ENCODE measurements at places on chromosomes 5 and 9.
A peak's percentile ranks its signal among the peaks of the same experiment; 100 is the strongest.

- DNase-seq: no peak
Measured at GRCh38 chr5:31827867-31828266, 188.9 kb downstream of the PDZD2 start.

GRCh38 chr9:89328064-89328463 lies 9.8 kb downstream of the SECISBP2 start:
- no peak for DNase-seq

- DNase-seq: no peak
Measured at GRCh38 chr9:34519321-34520020, 3.3 kb downstream of the ENHO start.

DNA sequence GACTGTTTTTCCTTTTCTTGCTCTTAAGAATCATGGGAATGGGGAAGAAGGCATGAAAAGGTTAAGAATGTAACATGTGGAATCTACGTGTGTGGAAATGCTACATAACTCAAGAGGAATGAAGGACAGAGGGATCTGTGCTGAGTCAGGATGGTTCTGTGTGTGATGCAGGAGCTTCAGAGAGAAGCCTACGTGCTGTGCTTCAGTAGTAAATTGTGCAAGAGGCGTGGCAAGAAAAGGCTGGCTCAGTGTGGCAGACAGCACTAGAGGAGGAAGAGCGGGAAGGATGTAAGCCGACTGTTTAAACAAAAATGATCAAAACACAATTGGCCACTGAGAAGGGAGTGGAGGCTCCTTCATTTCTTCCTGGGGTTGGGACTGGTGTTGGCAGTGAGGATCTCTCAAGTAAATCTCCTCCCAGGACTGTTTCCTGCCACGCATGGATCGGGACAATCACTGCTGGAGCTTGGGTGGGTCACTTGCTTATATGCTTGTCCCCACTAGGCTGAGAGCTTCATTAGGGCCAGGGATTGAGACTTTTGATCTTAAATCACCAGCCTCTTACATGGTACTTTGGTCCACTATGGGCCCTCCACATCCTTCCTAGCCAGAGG lies 59.4 kb upstream of the BASP1 start:
- DNase-seq: no peak

DNA sequence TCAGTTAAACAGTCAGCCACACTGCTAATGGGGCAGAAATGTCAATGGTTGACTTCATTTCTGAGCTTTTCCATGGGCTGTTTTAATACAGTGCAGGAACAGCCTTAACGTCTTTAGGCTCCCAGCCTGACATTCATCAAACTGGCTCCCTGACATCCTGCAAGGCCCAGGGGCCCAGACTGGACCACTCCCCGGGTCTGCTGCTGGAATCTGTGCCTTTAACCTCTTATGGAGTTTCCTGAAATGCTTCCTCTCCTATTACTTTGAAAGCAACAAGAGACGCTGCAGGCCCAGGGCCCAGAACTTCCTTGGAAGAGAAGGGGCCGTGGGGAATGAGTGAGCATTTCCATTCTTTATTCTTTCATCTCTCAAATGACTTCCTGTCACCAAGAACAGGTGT lies 216.8 kb upstream of the PANK3 start:
- DNase-seq: no peak

GRCh38 chr5:159905496-159905895 lies 10.8 kb upstream of the ADRA1B start:
- DNase-seq: no peak

DNA sequence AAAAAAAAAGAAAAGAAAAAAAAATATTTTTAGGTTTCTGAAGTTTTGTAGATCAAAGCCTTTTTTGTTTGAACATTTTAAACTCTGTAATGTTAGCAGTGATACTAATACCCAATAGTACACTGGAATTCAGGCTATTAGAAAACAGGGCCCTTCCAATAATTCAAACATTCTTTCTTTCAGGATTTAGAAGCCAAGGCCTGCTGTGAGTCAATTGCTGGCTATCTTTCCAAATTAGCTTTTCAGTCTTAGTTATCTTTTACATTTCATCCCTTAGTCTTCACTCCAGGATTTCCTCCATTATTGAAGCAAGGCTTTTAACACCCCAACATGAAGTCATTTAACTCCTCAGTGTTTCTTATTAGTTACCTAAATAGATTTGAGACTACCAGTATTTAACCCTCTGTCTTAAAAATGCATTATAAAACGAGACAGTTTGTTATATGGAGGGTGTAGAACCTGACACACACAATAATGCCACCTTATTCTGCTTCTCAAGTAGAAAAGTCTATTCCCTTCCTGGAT lies 951.9 kb upstream of the DMAC1 start:
- DNase-seq: no peak

DNA sequence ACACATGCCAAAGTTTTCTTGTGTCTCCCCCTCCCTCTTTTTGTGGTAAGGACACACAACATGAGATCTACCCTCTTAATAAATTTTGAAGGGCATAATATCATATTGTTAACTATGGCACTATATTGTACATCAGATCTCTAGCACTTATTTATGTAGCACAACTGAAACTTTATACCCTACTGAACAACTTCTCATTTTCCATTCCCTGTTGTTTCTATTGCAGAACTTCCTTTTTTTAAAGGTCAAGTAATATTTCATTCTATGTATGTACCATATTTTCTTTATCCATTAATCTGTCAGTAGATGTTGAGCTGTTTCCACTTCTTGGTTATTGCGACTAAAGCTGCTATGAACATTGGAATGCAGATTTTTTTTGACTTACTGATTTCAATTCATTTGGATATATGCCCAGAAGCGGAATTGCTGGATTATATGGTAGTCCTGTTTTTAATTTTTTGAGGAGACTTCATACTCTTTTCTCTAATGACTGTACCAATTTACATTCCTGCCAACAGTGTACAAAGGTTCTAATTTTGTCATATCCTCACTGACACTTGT lies 305.3 kb downstream of the PRR16 start:
- DNase-seq: no peak

DNA sequence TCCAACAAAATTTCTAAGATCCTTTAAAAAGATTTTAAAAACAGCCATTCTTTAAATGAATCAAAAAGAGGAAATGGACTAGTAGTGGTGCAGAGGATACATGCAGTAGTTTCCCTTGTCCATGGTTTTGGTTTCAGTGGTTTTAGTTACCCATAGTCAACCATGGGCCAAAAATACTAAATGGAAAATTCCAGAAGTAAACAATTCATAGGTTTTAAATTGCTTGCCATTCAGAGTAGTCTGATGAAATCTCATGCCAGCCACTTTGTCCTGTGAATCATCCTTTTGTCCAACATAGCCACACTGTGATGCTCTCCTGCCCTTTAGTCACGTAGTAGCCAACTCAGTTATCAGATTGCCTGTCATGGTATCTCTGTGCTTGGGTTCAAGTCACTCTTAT lies 286.1 kb downstream of the ANXA1 start:
- DNase-seq: no peak

DNA sequence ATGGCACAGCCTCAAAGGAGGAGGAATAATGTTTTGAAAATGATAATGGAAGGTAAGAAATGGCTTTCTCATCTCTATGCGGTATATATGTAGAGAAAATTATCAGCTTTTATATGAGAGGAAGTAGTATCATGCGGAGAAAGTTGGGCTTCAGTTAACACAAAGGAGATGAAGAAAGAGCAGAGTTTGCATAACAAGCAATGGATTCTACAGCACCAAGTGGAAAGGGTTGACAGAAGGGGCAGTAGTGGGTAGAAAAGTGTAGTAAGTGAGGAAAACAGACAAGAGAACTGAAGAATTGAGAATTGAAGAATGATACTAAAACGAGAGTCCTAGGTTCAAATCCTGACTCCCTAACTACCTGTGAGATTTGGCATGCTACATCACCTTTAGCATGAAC lies 51.0 kb downstream of the GNG10 start:
- no peak for DNase-seq

- DNase-seq: no peak
Measured at GRCh38 chr5:176816043-176816745, 5.8 kb downstream of the UNC5A start.

- DNase-seq: no peak
Measured at GRCh38 chr5:89703817-89704216, 705.7 kb downstream of the CETN3 start.

GRCh38 chr9:87069690-87070089 lies 122.4 kb upstream of the GAS1 start:
- DNase-seq: no peak

DNA sequence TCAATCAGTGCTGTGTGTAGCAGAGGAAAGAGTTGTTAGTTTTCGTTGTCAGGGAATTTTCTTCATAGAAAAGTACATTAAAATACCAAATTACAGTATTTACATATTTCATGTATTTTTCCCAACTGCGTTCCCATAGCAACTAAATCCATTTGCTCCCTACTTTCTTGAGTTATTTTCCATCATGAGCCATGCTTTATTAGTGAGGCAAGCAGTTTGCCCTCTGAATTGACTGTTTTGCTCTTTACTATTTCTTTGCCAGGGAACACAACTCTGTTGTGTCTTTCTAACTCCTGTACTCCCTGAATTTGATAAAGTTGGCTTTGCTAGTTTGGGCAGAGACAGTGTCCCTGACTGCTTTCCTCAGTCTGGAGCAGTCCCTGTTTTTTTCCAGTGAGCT lies 276.2 kb upstream of the SLC30A5 start:
- DNase-seq: no peak

GRCh38 chr5:176676361-176676824 lies 29.1 kb downstream of the TSPAN17 start:
- DNase-seq: no peak

DNA sequence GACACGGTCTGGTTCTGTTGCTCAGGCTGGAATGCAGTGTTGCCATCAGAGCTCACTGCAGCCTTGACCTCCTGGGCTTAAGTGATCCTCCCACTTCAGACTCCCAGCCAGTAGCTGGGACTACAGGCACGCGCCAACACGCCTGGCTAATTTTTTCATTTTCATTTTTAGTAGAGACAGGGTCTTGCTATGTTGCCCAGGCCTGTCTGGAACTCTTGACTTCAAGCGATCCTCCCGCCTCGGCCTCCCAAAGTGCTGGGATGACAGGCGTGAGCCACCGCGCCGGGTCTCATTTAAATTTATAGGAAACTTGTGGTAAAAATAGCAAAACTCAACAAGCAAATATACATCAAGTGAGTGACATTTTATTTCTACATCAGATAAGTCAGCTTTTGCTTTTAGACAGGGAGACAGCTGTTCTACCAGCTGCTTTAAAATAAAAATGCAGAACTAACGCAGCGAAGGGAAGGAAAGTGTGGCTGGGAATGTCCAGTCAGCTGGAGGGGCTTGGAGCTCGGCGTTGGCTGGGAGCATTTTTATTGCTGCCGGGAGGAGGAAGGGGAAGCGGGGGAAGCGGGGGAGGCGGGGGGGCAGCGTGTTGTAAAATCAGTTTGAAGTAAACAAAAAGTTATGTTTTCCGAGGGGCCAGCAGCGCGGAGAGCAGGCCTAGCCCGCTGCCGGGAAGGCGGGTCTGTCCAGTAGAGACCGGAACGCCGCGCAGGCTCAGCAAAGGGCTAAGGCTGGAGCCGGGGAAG lies 707 bp upstream of the ZFYVE16 start:
- DNase-seq: peak; percentile 50

- DNase-seq: no peak
Measured at GRCh38 chr5:40226906-40227305, 452.8 kb upstream of the PTGER4 start.

DNA sequence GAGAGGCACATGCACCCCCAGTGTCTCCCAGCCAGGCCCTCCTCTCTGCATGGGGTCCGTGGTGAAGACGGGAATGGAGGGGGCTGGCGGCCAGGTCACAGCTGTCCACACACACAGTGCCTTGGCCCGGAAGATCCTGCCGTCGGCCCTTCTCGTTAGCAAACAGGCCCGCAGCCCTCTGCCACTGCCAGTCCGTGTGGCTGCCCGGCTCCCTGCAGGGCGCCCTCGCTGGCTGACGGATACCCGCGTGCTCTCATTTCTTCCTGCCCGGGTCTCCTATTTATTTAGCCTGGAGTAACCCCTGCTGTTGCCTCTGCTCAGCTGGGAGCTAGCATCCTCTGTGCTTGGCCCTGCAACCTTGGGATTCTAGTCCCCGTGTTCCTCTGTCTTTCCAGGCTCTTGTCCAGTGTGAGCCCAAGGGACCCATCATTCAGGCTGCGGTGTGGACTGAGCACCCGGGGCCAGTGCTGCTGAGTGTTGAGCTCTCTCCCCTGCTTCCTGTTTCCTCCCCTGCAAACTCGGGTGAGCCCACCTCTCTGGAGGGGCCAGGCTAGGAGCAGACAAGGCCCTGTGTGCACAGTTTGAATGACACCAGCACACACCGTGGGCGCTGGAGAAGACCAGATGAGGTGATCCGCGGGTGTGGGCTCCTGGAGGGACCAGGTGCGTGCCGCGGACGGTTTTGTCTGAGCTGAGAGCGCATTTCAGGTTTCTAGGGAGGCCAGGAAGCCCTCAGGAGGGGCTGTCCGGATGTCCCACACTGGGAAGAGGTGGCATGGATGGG lies 14.6 kb upstream of the RNU6ATAC start:
- peak; percentile 28 for DNase-seq

DNA sequence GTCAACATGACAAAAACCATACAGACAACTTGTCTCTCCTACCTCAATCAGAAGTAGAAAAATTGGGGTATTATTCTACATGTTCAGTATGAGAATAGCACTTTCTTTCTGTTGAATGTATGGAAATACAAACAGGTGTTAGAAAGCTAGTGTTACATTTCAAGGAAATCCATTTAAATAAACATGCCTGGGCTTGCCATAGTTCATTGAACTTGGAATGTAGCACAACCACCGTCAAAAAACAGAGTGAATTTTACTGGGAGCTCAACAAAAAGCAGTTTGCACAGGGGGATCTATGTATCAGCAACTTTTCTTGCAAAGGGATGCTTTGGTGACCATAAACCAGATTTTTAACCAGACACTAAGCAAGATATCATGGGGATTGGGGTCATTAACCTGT lies 307.9 kb upstream of the SMARCA2 start:
- DNase-seq: no peak

- no peak for DNase-seq
Measured at GRCh38 chr9:4678679-4679267, 596 bp upstream of the CDC37L1 start.

GRCh38 chr5:149549461-149550267 lies 1.6 kb downstream of the CSNK1A1 start:
- peak; percentile 57 for DNase-seq

DNA sequence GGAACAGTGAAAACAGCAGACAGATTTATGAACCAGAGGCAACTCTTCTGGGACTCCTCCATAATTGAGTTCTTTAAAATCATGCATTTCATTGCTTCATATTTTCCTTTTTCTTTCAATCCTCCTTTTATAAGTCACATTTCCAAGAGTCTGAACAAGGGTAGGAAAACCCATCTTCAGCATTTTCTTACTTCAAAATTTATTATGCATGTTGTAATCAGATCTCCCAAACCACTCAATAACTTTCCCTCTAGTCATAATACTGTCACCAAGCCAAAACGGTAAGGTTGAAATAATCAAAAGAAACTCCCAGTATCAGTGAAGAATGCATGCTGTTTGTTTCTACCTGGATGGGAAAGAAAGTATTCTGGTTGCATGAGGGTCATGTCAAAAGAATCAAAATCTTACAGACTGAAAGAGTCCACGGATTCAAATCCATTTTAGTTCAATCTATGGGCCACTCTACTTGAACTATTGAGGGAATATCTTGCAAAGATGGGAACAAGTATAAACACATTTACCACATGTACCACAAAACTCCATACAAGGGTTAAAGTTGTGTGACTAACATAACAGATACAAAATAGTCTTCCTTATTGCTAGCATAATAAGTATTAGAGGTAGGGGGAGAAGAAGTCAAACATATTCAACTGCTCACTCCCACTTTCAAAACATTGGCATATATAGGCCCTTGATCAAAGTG lies 797.3 kb downstream of the MAT2B start:
- no peak for DNase-seq

GRCh38 chr5:104187656-104188055 lies 625.1 kb upstream of the NUDT12 start:
- DNase-seq: no peak

- DNase-seq: peak; percentile 63
Measured at GRCh38 chr5:69331528-69332445, 814 bp downstream of the CCDC125 start.

Data from mucosa of descending colon (tissue), 3 donors.